ENCODE measurements at places on chromosomes 5 and 9.

DNA sequence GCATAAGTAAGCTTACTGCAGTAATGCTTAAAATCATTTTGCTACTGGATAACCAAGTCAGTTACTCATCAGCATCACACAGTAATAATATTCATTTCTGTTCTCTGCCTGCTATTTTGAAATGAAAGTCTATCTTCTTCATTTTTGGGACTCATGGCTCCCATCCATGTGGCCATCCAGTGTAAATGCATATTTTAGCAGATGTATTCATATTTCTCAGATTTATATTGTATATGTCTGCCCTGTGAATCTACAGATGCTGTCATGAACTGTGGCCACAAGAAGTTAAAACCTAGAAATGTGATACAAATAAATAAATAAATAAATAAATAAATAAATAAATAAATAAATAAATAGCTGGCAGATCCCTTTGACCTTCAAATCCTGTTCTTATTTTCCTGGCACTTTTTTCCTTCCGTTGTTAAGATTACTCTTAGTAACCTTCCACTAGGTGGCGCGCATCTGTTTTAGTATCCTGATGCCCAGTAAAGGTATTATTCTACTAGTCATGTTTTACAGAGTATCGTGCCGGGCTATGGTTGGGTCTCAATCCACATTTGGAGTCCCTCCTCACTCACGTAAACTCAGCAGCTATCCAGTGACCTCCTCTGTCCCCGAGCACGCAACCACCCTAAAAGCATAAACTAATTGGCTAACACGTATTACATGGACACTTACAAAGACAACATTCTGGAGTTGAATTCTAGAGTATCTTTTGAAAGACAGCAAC lies 79.2 kb upstream of the IL7R start:
- DNase-seq, result peak; percentile 35

GRCh38 chr5:78747705-78748359 lies 99.3 kb upstream of the LHFPL2 start:
- DNase-seq, result no peak

DNA sequence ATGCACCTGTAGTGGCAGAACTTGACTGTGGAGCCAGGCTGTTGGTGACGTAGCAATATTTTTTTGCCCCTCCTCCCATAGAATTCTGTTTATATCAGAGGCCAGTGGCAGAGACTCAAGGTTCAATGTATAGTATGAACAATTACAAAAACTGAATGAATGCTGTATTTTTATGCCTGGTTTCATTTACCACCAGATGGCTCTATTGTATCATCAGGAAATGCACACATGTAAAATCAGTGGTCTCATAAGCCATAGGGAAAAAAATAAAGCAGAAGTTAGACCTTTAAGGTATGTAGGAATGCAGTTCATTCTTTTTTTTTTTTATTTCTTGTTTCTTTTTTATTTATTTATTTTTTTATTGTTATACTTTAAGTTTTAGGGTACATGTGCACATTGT lies 43.6 kb downstream of the CCDC192 start:
- no peak for DNase-seq

GRCh38 chr5:175471196-175471595 lies 7.2 kb upstream of the SFXN1 start:
- DNase-seq, result no peak

GRCh38 chr5:153796527-153796926 lies 242.2 kb downstream of the FAM114A2 start:
- no peak for DNase-seq

DNA sequence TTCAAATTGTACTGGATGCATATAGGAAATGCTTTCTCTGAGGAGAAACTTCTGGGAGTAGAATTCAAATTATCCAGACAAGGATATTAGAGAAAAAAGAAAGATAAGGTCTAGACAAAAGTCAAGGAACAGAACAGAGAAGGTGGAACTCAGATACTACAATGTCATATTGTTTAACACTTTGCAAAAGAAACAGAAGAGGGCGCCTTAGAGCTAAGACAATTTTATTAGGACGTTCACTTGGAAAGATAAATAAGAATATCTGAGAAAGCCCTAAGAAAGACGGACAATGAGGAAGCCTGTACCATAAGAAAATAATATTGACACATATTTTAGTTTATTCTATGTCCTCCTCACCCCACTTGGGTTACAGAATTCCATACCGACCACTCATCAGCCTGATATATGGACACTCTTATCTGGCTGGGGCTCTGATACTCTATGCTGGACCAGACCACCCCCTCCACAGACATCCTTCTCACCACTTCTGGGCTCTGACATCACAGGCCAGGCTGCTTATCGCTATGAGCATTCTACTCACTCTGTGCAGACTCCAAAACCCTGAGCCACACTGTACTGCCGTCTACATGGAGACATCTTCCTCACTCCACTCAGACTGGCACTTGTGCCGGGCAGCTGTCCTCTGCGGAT lies 9.1 kb upstream of the AK3 start:
- DNase-seq, result no peak

GRCh38 chr9:653856-654387 lies 187.6 kb upstream of the DMRT1 start:
- DNase-seq, result no peak

- no peak for DNase-seq
These were observed at the start of gene ZNF462 for GRCh38 chr9:106862821-106863720. Gene ZNF462, plus strand, starts transcription at chr9:106863166. Its CDS starts 60,218 bp downstream, at chr9:106923384.

DNA sequence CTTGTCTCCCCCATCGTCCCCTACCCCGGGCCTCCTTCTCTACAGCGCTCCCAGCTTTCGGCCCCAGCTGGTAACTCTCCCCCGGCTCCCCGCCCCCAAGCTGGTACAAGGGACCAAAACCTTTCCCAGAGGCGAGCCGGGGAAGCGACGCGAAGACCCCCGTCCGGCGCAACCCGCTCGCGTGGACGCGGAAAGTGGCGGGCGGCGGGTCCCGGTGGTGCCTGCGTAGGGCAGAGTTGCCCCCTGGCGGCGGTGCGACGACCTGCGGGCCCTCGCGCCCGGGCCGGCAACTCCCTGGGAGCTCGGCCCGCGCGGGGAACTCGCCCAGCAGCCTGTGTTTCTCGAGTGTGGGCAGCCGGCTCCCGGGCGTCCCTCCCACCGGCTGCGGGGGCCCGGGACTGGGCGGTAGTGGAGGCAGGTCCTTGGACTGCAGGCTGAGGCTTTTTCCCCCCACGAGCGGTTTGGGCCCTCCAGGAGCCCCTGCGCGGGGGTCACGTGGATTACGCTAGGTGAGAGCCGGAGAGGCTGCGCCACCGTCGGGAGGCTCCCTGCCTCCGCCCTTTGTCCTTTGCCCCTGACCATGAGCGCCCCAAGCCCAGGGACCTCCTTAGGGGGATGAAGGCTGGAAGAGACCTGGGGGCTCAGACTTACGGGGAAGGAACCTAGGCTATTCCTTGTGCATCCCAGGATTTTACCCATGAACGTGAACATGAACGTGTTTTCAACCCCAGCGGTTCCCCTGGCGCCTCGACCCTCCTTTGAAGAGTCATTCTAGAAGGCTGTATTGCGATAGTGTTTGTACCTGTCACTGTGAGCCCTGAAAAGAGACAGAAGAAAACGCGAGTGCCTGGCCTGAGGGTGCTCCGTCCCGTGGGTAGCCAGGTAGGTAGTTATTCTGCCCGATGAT lies 2.9 kb upstream of the FOXD1 start:
- DNase-seq, result no peak

- DNase-seq, result no peak
These were observed 60.8 kb downstream of the AOPEP start for GRCh38 chr9:94787266-94787665.

DNA sequence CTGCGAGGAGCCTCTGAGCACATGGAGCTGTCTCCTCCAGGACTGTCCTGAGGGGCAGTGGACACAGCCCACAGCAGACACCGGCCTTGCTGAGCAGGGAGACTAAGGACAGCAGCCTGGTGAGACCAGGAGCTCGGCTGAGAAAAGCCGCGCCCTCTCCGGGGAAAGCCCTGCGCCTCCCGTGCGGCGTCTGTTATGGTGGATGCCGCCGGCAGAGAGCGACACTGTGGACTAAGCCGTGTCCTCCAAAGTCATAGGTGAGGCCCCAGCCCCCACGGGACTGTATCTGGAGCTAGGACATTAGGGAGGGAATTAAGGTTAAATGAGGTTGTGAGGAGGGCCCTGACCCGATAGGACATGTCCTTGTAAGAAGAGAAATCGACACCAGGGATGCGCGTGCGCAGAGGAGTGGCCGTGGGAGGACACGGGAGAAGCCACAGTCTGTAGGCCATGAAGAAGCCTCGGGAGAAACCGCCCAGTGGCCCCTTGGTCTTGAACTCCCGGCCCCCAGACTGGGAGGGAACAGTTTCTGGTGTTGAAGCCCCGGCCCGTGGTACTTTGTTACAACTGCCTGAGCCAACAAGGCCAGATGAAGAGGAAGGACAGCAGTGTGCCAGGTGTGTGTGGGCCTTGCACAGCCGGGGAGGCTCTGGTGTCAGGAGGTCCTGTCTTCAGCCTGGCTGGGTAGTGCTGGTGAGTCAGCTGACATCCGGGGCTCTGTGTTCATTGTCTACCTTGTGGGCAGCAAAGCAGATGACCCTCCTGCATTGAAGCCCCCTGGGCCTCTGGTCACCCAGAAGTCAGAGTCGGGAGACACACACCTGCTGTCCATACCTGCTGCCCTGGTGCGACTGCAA lies 22.1 kb downstream of the MRPL36 start:
- no peak for DNase-seq
